ENCODE measurements at places on chromosomes 5 and 9. TPM values are rescaled to one million over a fixed set of nuclear protein-coding genes. Genes with fewer than 3 reads are reported as not detected.

TPPP gene
- 1.9 TPM for total RNA-seq

PCDHGA6 gene
- total RNA-seq: 1.6 TPM

PLK2 gene
- 372 TPM for total RNA-seq

ASPN gene
- not detected for total RNA-seq

C9orf50 gene
- total RNA-seq: not detected

WNK2 gene
- total RNA-seq: 11.7 TPM

GPR21 gene
- not detected for total RNA-seq

- DNase-seq: peak; percentile 23
Measured at GRCh38 chr9:136051453-136051836, 43.6 kb downstream of the NACC2 start.

- DNase-seq: no peak
Measured at GRCh38 chr5:90894866-90895420, 336.3 kb downstream of the ADGRV1 start.

- DNase-seq: no peak
Measured at GRCh38 chr5:60386436-60387050, 313.4 kb downstream of the DEPDC1B start.

DNA sequence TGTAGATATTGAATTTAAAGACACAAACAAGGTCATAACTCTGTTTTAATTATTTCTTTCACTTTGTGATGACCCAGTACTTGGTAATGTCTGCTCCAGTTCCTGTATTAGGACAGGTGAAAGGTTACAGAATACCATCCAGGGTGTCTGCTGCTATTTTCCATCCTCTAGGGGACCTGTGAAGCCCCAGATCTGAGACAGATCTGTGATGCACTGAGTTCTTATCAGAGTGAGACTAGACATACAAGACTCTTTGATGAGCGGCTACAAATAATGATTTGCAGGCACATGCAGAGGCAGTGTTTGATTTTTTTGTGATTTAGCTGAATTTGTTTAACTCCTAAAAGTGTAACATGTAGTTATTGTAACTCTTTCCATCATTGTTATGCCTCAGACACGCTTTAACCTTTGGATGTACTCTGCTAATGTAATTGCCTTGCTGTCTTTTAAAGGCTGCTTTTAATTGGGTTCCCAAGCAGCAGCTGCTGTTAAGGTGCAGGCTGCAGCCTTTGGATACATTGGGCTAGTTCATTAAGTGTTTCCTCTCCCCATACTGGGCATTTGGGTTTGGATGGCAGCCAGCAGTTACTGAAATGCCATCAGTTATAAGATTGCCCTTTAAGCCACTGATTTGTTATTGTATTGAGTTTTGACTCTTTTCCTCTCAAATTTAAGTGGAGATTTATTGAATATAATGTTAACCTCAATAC is 63.3 kb downstream of the RASGRF2 start:
- no peak for DNase-seq

- DNase-seq: no peak
Measured at GRCh38 chr9:86488794-86489193, 134.6 kb upstream of the TUT7 start.

- no peak for DNase-seq
Measured at GRCh38 chr5:133506181-133506580, 106.2 kb downstream of the FSTL4 start.

DNA sequence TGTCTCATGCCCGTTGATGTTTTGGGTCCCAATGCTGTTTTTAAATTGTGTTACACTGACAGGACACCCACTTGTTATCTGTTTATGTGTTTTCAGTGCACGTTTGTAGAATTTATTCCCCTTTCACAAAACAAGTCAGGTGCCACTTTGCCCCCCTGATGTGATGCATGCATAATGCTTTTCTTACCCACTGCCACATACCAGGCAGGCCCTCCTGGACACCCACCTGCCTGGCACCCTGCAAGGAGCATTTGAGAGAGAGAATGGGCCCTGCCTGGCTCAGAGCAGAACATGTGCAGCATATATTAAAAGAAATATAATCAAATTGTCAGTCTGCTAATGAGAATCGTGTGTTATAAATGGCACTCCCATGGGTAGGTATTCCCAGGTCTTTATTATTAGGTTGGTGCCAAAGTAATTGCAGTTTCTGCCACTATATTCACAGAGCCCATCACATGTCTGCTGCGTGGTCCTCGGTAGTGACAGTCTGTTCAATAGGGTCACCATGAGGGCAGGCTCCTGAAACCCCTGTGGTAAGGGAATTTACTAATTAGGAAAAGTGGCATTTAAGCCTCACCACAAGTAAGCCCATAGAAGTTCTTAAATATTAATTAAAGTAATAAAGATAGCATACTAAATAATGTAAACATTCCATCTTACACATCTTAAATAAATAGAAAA is 52.2 kb upstream of the CKMT2 start:
- no peak for DNase-seq

DNA sequence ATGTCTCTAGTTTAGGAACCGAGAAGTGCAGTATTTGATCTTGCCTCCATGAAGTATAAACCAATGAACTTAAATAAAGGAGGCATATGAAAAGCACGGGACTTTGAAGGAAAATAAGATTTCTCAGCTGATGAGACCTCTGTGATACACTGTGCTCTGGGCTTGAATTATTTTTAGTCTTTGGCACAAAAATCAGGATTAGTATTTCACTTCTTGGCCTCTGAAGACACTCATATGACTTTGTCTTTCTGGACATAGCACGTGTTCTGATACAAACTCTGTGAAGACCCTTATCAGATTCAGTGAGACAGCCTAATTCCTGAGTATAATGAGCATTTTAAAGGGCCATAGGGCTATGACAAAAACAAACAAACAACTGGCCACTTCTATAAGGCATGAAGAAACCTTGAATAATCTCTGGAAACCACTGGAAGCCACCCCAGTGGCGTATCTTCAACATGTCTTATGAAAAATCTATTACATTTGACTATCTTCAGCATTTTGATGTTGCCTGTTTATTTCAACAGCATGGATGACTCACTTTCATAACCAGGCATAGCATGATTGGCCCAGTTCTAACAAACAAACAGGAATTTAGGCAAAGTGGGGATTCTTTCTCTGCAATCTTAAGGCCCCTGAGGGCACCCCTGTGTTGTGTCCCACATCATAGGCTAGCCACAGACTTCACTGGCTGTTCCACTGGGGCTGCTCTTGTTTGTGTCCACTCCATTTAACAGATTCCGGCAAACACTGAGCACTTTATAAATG is 90.3 kb upstream of the ZNF462 start:
- no peak for DNase-seq

GRCh38 chr9:107178293-107178692 is 104.8 kb upstream of the RAD23B start:
- DNase-seq: peak; percentile 43

DNA sequence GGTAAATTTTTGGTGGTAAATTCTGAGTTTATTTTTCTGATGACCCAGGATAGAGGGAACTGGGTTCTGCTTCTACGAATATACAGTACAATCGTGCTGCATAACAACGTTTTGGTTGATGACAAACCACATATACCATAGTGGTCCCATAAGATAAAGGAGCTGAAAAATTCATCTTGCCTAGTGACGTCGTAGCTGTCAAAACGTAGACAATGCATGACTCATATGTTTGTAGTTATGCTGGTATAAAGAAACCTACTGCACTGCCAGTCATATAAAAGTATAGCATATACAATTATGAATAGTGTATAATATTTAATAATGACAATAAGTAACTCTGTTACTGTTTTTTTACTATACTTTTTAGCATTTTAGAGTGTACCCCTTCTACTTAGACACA is 244.0 kb downstream of the GAS1 start:
- DNase-seq: no peak

DNA sequence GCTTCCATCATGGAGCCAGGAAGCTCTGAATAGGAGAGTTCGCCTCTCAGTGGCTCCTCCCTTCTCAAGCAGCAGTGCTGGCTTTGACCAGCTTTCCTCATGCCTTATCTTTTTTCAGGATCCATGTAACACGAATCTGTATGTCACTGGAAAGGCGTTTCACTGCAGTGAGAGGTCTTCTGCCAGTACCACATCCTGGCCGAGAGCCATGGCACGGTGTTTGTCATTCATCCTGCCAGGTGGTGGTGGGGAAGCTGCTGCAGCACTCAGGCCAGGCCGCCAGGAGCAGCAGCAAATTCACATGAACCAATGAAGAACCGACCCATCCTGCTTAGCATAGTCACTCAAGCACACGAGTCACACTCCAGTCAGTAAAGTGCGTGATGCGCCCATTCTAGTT is 179.0 kb downstream of the FANCC start:
- DNase-seq: peak; percentile 67

GRCh38 chr5:148732692-148733091 is 78.4 kb upstream of the HTR4 start:
- no peak for DNase-seq

DNA sequence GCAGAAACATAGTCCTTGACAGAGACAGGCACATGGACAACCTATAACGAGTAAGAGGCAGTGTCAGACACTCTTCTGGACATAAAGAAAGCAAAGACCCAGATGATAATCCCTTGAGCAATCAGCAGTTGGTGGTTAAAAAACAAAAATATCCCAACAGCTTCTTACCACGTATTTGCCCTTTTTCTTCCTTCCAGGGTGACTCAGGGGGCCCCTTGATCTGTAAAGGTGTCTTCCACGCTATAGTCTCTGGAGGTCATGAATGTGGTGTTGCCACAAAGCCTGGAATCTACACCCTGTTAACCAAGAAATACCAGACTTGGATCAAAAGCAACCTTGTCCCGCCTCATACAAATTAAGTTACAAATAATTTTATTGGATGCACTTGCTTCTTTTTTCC is 9.5 kb downstream of the GZMK start:
- DNase-seq: no peak

DNA sequence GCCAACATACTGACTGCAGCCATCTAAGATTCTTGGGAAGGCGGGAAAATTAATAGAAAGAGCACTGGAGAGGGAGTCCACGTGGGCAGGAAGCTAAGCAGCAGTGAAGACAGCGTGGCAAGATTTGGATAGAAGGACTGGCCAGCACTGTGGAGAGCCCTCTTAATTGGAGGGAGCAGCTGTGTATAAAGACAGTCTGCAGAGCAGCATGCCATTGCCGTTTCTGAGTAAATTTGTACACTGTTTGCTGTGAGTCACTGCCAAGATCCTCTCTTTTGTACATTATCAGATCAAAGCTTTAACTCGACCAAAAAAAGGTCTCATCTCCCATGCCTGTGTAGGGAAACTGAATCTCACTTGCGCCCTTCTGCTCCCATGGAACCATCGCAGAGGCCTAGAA is 45.3 kb downstream of the INSYN2B start:
- peak; percentile 61 for DNase-seq

GRCh38 chr5:63726496-63726895 is 235.7 kb downstream of the HTR1A start:
- no peak for DNase-seq

GRCh38 chr9:94822273-94822672 is 95.8 kb downstream of the AOPEP start:
- DNase-seq: peak; percentile 47

DNA sequence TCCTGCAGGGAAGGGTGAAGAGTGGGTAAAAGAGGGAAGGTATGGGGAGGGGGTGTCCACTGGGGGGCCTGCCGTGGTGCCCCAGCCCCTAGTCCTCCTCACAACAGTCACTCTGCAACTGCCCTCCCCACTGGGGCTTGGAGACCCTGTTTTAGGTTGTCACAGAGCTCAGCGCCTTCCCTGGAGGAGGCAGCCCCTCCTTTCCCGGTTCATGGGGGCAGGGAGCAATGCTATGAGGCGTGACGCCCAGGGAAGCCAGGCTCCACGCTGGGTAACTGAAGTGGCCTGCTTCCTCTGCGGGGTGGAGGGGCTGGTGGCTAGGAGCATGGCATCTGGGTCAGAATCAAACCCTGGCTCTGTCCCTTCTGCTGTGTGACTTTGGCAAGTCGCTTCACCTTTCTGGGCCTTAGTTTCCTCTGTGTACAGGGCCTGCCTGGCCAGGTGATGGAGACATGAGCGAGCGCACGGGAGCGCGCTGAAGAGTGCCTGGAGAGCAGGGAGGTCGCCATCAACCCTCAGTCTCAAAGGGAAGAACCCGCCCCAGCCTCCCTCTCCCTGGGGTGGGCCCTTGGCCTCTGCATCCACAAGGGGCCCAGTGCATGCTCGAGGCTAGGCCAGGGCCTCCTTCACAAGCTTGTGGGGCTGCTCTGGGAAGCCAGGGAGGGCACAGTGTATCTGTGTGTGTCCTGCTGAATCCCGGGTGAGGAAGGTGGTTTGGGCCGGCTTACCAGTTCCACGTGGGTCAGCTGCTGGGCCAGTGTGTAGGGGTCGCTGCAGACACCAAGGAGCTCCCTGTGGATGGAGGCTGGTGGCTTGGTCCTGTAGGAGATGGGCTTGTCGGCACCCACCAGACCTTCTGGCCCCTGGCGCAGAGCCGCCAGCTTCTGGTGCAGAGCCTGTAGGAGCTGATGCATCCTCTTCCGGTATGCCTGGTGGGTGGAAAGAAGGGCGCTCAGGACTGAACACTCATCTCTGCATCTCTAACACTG is 56.4 kb upstream of the RNF130 start:
- no peak for DNase-seq

- DNase-seq: no peak
Measured at GRCh38 chr9:82457891-82458290, 469.3 kb downstream of the SPATA31D1 start.
